ENCODE measurements at places on chromosomes 6 and 20.

DNA sequence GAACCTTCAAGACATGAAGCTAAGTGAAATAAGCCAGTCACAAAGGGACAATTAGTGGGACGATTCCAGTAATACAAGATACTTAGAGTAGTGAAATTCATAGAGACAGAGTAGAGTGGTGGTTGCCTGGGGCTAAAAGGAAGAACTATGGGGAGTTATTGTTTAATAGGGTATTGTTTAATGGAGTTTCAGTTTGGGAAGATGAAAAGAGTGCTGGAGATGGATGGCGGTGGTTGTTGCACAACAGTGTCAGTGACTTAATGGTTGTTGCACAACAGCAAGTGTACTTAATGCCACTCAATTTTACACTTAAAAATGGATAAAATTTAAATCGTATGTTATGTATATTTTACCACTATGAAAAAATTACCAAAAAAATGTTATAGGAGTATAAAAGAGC, 209.7 kb upstream of the TENT5A start:
- no peak for DNase-seq

DNA sequence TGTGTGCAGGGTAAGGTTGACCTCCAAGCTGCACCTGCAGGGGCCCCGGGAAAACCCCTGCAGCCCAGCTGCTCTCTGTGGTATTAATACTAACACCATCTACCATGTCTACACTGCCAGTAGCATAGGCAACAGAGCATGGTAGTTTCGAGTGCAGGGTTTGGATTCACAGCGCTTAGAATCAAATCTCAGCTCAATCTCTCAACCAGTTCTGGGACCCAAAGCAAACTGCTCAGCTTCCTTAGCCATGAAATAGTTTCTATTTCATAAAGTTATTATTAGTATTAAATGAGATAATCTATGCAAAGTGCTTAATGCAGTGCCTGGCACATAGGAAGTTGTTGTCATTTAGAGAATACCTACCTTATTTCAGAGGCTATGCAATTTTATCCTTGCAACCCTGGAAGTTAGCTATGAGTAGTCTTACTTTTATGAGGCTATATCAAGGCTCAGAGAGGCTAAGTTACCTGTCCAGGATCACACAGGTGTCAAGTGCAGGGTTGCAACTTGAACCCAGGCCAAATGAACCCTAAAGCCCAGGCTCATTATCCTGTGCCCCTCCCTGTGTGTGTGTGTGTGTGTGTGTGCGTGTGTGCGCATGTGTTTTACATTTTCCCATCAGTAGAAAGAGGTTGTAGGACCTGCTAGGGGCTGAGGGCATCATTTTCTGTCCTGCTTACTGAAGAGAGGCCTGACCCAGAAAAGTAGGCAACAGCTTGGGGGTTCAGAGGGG, 27.6 kb upstream of the MRPS18A start:
- no peak for DNase-seq

DNA sequence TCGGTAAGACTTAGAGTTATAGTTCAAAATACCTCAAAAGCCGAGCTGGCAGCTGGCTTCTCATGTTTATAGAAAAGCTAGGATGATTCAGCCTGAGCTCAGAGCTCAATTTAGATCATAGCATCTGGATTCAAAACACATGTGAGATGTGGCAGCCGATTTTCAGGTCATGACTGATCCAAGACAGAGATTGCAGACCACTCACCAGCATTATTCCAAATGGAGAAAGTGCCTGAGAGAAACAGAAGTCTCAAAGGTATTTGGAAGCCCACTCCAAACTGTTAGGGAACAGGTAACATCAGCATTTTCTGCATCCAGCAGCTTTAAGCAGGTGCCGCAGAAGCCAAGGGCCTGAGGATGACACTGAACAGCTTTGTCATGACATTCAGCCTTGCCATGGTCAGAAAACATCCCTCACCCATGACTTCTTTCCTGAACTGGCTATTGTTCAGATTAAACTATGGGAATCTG, 102.2 kb downstream of the BACH2 start:
- DNase-seq, result no peak

DNA sequence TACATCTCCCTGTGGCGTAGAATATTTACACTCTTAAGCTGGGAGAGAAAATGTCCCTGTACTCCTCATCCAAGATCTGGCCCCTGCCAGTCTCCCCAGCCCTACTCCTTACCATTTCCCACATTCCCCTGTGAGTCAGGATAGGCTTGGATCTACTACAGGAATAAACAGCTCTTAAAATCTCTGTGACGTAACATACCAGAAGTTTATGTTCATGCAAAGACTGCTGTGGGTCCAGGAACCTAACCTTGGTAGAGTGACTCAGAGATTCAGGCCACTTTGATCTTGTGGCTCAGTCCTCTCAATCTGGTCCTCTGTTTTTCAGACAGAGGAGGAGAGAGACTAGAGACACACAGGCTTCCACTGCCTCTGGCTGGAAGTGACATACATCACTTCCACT, 38.5 kb upstream of the GPR6 start:
- DNase-seq, result no peak

DNA sequence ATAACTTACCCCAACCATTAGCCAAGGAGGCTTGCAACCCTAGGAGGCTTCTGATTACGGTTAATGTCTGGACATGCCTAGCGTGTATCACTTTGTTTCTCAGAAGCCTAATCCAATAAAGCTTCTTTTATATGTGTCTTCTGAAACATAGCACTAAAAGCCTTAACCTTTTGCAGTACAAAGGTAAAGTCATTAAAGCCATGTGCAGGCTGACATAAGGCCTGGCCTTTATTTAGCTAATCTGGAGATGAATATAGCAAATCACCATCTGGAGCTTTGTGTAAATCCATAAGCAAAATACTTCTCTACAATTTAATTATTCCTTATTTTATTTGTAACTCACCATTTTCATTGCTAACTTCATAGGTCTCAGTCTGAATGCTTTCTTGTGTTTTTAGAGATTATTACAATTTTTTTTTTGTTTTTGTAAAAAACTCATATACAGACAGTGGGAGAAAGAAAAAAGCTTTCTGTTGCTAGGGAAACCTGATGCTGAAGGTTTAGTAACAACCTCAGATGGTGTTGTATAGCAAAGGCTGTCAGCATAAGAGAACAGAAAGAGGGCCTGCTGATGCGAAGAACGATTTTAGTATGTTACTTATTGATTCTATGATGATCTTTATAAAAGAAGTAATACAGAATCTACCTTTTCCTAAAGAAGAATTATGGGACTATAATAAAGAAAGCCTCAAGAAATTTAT, at the start of gene EYS:
Gene EYS, minus strand, starts transcription at position 101 of the 701 bp plus-strand sequence. CDS start 211,816 bp downstream, outside the sequence.
- no peak for DNase-seq

GRCh38 chr20:17189976-17190695, 36.7 kb upstream of the PCSK2 start:
- no peak for DNase-seq

GRCh38 chr6:75396005-75396800, 97.4 kb downstream of the FILIP1 start:
- no peak for DNase-seq

- DNase-seq, result no peak
Measured at GRCh38 chr6:13615792-13616120, 621 bp downstream of the NOL7 start.

- DNase-seq, result no peak
Measured at GRCh38 chr20:49629606-49630005, 61.7 kb upstream of the PTGIS start.

- no peak for DNase-seq
Measured at GRCh38 chr6:168165373-168165772, 86.4 kb upstream of the FRMD1 start.

GRCh38 chr6:52568320-52568719, 8.5 kb downstream of the TRAM2 start:
- DNase-seq, result no peak

- DNase-seq, result no peak
Measured at GRCh38 chr6:139917951-139918630, 543.6 kb upstream of the CITED2 start.

DNA sequence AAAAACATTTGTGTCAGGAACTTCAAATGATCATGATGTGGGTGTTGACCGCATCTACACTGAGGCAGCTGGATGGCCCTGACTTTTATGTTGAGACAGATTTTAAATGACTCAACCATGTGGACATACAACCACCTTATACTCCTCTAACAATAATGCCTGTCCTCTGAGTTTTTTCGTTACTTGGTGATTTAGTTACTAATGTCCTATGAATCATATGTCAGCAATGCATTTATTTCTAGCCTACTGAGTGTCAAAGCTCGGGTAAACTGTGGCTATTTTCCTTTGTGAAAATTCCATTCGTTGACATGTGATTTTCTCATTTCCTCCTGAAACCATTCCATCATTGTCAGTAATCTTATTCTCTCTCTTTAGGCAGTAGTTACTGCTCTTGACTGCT, 38.9 kb upstream of the NKX2-4 start:
- DNase-seq, result no peak

- DNase-seq, result no peak
Measured at GRCh38 chr20:14561741-14562221, 224.4 kb upstream of the FLRT3 start.

- DNase-seq, result no peak
Measured at GRCh38 chr6:16840291-16840690, 79.0 kb upstream of the ATXN1 start.

- no peak for DNase-seq
Measured at GRCh38 chr6:89467437-89467836, 34.5 kb downstream of the ANKRD6 start.

GRCh38 chr6:42423244-42423643, 28.5 kb downstream of the TRERF1 start:
- no peak for DNase-seq

DNA sequence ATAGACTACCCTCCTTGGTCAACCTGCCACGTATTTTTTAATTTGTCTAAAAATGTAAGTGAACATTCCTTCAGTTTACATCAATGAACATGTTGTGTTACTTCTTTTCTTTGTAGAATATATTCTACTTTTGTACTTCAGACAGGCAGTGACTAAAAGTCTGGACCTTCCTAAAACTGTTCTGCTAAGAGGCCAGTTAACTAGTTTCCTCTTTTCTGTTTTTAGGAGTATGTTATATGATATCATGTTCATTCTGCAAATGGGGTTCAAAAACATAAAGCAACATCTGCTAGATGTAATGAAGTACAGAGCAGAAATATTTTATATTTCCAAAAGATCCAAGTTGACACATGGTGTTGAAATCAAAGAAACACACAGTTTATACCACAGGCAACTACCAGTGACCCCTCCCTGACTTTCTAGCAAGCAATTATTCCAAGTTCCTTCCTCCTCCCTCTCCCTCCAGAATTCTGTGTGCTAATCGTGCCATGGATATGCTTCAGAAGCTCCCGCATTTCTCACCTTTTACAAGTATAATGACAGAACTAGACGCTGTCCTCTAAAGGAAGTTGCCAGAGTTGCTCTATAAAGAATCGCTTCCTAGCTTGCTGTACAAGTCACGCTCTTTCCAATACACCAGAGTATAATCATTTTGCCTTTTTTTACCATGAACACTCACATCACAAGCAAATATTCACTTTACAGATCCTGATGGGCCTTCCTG, 64.7 kb downstream of the ARHGAP18 start:
- DNase-seq, result no peak

- DNase-seq, result no peak
Measured at GRCh38 chr6:111605100-111605751, 452 bp downstream of the TRAF3IP2 start.

DNA sequence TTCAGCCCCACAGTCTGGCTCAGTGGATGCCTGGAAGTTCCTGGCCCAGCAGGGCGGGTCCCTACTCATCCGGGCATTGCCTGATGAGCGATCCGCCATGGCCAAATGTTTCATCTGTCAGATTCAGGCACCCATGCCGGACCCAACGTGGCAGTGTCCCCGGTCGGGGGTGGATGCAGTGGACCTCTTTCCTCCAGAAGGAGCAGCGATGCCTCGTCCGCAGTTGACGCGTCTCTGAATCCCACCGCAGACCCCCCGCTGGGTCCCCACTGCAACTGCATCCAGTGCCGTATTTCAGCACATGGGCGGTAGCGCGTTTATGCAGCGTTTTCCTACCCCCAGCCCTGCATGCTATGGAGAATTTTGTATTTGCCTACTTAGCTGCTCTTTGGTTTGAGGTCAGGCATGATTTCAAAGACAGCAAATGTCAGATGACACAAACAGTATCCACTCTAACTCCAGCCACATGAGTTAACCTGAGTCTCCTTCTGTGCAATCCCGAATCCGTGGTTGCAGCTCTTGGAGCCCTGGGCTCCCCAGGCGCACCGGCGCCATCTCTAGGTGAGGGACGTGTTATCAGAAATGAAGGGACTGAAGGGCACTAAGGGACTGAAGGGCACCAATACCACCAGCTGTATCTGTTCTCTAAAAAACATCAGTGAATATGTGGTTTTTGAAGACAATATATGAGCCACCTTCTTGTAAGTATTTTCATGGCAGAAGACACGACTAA, 72.6 kb upstream of the THBS2 start:
- no peak for DNase-seq

GRCh38 chr6:167046861-167047495, 47.8 kb downstream of the CEP43 start:
- no peak for DNase-seq

- DNase-seq, result no peak
Measured at GRCh38 chr20:47487175-47487917, 14.3 kb upstream of the NCOA3 start.

DNA sequence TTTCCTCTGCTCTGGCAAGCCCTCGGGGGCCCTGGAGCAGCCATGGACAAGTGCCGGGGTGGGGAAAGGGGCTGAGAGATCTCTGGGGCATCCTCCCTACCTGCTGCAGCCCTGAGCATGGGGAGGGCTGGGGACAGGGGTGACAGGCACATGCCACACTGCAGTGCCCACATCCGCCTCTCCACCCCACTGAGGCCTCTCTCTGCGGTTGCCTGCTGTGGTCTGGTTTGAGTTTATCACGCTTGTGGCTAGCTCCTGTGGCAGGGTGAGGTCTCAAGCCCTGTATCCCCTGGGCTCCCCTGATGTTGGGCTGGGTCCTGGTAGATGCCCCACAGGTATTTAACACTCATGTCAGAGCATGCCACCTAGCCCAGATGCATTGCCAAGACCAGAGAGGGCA, 52.9 kb upstream of the MLN start:
- no peak for DNase-seq

- DNase-seq, result no peak
Measured at GRCh38 chr20:48791014-48791413, 36.8 kb downstream of the PREX1 start.

GRCh38 chr20:60244373-60245146, 286.3 kb downstream of the CDH26 start:
- no peak for DNase-seq

GRCh38 chr6:109821428-109821827, 130.3 kb downstream of the FIG4 start:
- DNase-seq, result no peak

- DNase-seq, result no peak
Measured at GRCh38 chr6:166252601-166253000, 55.6 kb downstream of the PRR18 start.
